ENCODE measurements at places on chromosomes 4 and X.

DNA sequence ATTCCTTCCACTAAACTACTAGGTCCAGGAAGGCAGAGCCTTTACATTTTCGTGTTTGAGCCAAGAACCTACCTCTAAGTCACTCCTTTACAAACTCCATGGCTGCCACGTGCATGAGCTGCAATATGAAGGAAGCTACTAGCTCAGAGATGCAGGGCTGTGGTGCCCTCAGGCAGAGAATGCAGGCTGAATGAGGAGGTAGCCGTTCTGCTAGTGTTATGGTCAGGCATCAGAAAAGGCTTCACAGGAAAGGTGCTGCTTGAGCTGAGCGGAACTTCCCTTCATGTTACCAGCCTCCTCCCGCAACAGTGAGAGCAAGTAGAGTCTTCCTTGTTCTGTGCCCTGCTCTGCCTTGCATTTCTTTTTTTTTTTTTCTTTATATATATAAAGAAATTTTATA lies 148.3 kb upstream of the PACRGL start:
- no peak for DNase-seq

GRCh38 chr4:89164400-89164799 lies 53.1 kb downstream of the TIGD2 start:
- no peak for DNase-seq

GRCh38 chr4:80202190-80202711 lies 4.9 kb downstream of the PRDM8 start:
- DNase-seq = peak; percentile 93

DNA sequence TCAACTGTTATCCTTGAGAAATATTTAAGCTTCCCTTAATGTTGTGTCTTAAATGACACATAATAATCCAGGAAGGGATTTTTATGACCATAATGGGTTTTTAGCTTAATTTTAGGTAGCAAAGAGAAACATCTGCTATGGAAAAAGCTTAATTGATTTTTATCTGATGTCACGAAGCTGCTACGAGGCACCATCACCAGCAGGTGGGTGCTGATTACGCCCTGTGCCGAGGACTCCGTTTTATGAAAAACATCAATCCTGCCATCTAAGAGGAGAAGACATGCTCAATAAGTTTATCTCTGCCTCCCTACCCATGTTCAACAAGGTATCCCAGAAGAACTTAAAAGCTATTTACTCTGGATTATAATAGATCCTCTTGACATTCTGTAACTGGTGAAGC lies 280.6 kb upstream of the ZFP42 start:
- DNase-seq = no peak

DNA sequence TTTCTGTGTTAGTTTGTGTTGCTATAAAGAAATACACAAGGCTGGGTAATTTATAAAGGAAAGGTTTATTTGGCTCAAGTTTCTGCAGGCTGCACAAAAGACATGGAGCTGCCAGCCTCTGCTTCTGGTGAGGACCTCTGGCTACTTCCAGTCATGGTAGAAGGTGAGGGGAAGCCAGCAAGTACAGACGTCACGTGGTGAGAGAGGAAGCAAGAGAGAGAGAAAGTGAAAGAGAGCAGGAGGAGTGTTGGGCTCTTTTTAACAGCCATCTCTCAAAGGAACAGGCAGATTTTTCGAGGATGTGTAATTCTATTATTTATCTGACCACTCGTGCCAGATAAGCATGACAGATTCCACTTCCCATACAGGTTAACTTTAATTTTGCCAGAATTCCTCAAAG lies 1199.1 kb downstream of the ADGRL3 start:
- DNase-seq = no peak

DNA sequence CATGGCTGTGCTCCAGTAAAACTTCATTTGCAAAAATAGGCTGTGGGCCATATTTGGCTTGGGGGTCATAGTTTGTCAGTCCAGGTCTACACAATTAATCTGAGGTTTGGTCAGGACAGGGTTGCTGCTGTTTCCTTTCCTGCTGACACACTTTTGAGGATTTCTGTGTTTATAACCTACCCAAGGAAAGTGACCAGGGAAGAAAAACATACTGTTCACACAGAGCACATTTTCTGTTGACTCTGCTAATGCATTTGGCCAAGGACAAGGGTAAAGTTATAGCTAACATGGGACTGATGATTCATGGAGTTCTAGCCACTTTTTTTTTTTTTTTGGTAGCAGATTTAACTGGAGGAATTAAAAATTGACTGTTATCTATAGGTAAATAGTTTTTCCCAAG lies 43.9 kb upstream of the GEMIN8 start:
- DNase-seq = no peak

GRCh38 chr4:70728091-70728490 lies 6.3 kb downstream of the RUFY3 start:
- DNase-seq = no peak

DNA sequence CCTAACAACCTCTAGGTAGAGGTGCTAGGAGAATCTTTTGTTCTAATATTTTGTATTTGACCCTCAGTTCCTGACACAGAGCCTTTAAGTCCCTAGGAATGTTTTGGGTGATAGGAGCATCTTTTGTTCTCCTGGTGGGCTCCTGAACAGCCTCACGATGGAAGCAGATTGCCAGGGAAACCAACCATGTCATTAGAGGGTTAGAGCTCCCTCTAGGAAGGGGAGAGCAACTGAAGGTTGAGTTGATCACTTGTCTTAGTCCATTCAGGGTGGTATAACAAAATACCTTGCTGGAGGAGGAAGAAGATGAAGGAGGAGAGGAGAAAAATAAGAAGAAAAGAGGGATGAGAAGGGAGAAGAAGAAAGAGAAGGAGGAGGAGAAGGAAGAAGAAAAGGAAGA lies 9.2 kb downstream of the VCX start:
- DNase-seq = no peak

GRCh38 chrX:57329008-57329407 lies 42.5 kb downstream of the FAAH2 start:
- DNase-seq = no peak

DNA sequence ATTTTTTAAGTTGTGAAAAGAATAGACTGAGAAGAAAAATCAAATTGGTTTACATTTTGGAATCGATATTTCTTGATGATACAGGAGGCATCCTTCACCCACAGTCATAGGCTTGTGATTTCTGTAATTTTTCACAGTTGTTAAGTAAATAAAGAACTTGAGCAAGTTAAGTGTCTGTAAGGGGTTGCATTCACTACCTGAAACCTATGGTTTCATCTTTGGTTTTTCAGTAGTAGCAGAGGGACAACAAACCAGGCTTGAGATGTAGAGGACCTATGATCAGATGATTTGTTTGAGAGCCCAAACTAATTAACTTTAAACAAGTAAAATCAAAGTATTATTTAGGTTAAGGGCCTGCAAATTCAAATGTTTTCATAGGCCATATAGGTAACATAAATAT lies 175.6 kb downstream of the KLHL4 start:
- DNase-seq = no peak
